ENCODE measurements at places on chromosomes 3 and 15.

- DNase-seq = peak; percentile 34
Measured at GRCh38 chr3:107430214-107430995, 53.2 kb downstream of the CCDC54 start.

GRCh38 chr15:92163641-92164040 lies 230.0 kb upstream of the ST8SIA2 start:
- no peak for DNase-seq

DNA sequence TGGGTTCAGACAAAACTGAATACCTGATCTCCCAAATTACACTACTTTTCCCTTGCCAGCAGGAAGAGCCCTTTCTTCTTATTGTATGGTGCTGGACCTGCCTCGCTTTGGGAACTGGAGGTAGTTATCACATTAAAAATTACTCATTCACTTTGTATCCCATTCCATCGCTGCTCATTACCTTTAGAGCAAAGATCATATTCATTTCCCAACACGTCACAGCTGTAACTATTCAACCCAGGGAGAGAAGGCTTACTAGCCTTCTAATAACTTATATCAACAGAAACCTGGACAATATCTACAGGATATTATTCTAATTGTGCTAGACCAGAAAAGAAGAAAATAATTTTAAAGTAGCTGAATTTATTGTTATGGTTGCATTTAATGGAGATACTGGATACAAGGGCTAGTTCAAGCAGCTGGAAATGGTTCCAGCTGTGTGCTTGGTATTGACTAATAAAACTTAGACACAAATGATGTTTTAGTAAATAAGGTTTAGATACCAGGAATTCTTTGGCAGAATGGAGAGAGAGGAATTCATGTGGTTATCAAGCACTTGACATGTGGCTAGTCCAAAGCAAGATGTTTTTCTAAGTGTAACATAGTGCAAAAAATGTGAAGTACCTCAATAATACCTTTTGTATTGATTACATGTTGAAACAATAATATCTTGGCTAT lies 656.3 kb downstream of the ROBO1 start:
- no peak for DNase-seq

DNA sequence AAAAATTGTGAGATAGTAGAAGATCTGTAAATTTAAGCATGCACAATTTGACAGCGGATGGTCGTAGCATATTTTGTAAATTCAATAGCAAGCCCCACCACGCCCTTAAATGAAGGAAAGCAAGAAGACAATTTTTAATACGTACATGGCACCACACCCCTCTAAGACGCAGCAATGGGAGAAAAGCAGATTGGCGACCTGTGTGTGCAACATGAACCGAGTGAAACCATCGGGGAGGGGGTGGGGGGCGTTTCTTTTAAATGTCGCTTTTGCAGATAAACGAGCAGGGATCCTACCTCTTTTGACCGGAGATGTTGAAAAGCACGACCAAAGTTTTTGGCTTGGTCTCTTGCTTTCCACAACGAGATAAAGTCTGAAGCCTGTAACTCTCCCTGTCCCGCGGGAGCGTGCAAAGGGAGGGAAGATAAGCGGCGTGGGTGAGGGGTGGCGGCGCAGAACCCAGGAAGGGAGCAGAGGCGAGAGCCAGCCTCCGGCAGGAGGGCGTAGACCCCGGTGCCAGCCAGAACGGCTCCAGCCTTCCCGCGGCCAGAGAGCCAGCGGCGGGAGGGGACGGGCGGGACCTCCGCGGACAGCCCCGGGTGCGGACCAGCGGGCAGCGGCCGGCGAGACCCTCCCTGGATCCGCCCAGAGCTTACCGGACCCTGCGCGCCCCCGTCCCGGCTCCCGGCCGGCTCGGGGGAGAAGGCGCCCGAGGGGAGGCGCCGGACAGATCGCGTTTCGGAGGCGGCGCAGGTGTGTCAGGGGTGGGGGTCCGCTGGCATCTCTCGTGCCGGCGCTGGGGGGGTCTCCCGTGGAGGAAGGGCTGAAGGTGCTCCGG lies at the start of gene CHL1:
CHL1 (plus strand) TSS at position 453 of the 838 bp plus-strand sequence. CDS start 123,014 bp downstream, outside the sequence.
- DNase-seq = no peak

GRCh38 chr3:79521221-79521848 lies 246.5 kb downstream of the ROBO1 start:
- DNase-seq = no peak

DNA sequence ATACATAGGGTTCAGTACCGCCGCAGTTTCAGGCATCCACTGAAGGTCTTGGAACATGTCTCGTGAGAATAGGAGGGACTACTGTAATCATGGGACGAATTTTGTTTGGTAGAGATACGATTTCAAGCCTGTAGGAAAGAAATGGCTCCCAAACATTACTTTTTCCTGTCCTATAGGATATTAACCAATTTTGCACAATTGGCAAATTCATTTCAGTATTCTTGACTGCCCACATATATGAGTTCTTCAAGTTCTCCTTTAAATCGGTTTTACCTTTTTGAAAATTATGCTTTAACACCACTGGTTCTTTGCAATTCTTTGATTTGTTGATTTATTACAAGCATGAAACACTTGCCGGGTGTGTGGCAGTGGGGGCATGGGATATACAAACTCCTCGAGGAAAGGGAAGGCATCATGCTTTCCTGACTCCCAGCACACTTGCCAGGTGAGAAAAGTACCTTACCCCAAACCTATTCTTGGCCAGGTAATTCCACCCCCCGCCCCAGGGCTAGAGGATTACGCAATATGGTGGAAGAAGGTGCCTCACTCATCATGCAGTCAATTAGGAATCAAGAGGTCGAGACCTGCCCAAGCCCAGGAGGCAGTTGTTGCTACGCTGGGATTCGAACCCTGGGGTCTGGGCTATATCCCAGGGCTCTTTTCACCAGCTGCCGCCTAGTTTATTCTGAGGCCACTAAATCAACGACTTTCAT lies 584 bp upstream of the LARS2 start:
- no peak for DNase-seq

DNA sequence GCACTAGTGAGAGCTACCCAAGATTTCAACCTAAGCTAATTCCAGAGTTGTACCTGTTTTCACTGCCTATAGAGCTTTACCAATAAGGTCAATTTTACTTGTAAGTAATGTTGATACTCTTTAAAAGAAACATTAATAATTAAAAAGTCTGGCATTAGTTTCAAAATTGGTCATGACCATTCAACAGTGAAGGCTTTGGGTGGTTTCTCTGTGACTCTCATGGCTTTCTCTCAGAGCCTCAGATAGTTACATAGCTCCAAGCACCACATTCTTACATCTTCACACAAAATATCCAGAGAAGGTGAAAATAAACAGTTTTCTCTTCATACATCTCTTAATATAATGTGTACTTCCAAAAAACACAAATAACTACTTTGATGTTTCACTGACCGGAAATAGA lies 61.5 kb upstream of the TCF12 start:
- no peak for DNase-seq
